ENCODE measurements at places on chromosomes 2 and 18.

DNA sequence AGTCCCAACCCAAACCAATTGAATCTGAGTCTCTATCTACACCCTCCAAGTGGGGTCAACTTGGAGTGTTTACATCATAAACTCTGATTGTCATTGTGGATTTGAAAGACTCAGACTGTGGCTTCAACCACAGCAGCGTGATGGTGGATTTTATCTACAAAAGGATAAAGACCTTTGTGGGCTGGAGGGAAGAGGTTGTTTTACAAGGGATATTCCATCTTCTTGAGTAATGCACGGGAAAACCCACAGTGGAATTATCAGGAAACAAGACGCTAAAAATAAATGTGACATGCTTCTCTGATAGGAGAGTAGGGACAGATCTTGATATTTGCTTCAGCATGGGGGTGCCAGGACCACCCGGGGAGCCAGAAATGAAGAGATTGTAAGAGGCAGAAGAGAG, 93.5 kb downstream of the LPIN1 start:
- DNase-seq: no peak

DNA sequence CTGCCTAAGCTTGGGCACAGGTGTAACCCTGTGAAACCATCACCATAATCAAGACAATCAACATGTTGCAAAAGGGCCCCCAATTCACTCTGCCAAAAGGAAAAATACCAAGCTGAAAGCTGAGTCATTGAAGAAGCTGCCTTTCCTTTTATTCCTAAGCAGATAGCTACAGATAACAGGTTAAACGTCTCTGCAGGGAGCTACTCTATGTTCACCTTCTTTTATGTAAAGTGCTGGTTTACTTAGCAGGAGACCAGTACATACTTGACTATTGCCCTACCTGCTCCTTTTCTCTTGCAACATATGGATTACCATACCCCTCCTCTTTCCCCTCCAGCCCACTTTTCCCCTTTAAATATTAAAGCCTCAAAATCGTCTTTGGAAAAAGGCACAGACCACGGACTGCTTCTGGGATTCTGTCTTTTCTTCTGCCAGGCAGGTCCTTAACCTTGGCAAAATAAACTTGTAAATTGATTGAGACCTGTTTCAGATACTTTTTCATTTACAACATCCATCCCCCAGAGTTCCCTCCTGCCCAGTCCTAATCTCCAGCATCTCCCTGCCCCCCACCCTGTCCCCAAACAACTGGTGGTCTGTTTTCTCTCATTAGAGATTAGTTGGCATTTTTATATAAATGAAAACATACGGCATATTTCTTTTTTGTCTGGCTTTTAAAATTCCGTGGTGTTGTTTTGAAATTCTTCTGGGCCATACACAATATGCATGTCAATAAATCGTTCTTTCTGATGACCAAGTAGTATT, 37.8 kb upstream of the LDLRAD4 start:
- DNase-seq: no peak

GRCh38 chr2:189466656-189467055, 25.4 kb downstream of the WDR75 start:
- DNase-seq: no peak

GRCh38 chr2:6664332-6665061, 201.2 kb downstream of the CMPK2 start:
- DNase-seq: no peak

GRCh38 chr2:141630407-141630930, 500.3 kb downstream of the LRP1B start:
- DNase-seq: no peak

GRCh38 chr2:216365518-216365917, 6.8 kb downstream of the MARCHF4 start:
- no peak for DNase-seq

- no peak for DNase-seq
These were observed 599.1 kb upstream of the FSHR start for GRCh38 chr2:49753344-49753985.

- no peak for DNase-seq
These were observed 322.2 kb downstream of the ETAA1 start for GRCh38 chr2:67719351-67719750.

DNA sequence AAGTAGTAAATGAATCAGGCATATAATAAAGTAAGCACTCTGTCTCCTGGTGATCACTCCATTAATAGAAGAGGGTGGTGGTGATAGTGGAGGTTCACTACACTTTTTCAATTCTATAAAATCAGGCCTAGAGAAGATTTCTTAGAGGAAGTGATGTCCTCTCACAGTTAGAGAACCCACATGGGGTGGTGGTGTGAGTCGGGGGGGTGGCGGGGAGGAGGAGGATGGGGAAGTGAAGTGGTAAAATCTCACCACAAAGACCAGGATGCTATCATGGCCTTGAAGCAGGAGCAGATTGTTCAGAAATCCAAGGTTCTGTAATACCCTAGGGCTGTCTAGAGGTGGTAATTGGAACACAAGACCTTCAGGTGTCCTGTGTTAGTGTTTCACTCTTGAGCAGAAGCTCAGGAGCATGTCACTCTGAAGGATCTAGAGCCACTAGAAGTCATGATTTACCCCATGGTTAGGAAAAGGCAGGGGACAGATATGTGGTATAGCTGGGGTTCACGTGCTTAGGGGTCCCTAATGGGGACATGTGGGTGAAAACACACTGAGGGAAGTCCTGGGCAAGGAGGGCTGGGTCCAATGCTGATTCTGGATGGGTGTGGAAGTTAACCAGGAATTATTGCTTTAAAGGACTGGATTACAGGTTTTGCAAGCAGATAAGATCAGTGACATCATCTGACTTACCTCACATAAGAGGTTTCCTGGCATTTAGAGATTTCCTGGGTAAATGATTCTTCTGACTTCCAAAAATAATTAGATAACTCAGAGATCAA, 31.0 kb downstream of the RNF125 start:
- no peak for DNase-seq

DNA sequence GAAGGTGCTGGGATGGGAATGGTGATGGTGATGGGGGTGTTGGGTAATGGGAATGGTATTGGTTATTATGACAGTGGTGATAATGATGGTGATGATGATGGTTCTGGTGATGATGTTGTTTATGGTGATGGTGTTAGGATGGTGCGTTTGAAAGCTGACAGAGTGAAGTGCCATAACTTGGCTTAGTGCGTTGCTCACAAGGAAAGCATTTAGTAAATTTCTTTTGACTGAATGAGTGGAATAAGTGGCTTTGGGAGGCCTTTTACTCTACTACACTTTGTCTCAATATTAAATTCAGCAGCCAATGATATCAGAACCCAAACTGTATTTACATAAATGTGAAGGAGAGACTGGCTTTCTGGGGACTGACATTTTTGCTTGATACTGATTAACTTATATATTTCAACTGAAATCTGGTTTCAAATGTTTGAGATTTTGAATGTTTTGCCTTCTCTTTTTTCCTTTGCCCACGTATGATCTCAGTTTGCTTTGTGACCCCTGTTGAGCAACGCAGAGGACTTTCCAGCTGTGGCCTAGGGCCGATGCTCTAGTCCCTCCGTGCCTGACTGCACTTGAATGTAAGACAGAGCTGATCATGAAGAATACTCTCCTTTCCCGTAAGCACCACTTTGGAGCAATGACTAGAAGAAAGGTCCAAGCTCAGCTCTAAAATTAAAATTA, 128.5 kb upstream of the SH3BP4 start:
- no peak for DNase-seq

DNA sequence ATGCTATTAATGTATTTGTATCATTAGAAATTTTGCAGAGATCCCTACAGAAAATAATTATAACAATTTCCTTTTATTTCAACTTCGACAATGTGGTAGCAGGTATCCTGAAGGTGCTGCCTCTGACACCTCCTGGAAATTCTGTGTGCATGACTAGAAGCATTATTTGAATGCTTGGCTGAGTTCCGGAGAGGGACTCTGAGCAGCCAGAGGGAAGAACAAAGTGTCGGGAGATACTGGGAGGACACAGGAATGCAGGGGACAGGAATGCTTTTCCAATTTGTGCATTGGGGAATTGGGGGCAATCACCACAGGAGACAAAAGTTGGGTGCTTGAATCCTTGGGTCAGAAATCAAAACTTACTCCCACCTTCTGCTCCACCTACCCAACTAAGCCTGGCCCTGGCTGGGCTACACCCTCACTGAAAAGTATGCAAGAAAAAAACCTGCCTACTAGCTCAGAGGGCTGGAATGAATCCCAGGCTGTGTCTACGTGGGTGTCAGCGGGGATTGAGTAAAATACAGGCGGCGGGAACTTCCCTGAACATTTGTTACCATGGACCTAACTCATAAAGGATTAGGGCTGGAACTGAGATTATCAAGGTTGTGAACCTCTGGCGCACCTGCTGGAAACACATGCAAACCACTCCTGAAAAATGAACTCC, 299.3 kb downstream of the SOX11 start:
- DNase-seq: no peak

DNA sequence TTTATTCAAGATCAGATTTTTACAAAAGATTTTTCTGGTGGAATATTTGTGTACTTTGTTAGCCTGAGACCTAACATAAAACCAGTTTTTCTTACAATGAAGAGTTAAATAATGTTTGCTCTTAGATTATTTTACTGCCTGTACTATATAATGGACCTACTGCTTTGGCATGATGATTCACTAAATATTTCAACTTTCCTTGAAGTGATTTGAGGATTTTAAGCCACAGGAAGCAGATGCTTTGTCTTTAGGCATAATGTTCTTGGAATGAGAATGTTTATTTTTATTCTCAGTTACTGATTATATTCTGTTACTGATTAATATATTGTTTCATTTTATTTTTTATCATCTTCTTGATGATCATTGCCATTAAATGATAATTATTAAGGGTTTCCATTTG, 175.3 kb upstream of the LRP1B start:
- DNase-seq: no peak

GRCh38 chr2:168427451-168427850, 28.6 kb upstream of the CERS6 start:
- no peak for DNase-seq

- DNase-seq: no peak
These were observed 93.7 kb downstream of the MAPRE2 start for GRCh38 chr18:35134791-35135531.

GRCh38 chr2:221775096-221775495, 203.0 kb upstream of the EPHA4 start:
- no peak for DNase-seq

DNA sequence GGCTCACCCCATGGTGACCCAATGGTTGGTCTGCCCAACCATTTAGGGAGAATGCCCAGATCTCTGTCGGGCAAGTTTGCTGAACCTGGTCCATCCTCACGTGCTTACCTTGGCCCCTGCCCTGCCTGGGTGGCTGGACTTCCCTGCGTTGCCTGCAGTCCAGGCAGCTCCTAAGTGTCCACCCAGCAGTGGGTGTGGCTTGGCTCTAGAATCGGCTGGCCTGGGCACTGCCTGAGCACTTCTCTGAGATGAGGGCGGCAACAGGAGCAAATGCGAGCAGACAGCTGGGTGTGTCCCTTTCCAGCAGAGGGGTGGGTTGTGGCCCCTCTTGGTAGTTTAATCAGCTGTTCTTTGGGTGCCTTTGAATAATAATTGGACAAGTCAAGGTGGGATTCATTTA, 11.3 kb downstream of the PCARE start:
- DNase-seq: no peak

- no peak for DNase-seq
These were observed 6.4 kb upstream of the KCMF1 start for GRCh38 chr2:84964406-84965191.

DNA sequence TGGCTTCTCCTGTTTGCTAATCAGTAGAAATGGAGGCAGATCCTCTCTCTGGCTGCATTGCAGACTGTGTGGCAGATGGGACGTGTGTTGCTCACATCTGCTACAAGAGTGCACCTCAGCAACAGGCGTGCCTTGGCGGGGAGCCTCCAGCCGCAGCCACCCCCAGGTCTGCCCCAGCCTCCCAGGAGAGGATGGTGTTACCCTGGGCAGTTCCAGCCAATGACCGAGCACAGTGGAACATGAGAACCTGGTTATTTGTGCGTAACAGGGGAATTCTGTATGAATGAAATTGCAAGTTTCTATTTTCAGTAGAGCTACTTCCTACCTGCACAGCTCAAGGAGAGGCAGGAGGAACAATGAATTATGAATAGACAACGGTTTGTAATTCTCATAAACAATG, 130.6 kb upstream of the CBLN2 start:
- DNase-seq: no peak

GRCh38 chr18:33750366-33750765, 172.3 kb downstream of the ASXL3 start:
- DNase-seq: no peak

DNA sequence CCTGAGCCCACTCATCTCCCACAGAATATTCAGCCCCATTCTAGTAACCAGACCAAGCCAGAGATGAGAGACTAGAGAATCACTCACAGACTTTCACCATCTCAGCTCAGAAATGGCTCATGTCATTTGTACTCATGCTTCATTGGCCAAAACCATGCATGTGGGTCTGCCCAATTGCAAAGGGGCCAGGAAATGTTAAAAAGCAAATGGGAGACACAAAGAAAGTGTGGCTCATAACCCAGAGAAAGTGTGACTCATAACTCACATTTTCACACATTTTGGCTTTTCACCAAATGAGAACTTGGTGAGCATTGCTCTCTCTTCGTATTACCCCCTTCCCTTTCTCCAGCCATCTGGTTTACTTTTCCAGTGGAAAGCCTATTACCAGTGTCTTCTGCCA, 66.2 kb downstream of the MDH1 start:
- DNase-seq: no peak

- no peak for DNase-seq
These were observed 285.1 kb downstream of the SS18 start for GRCh38 chr18:25805323-25805722.

- no peak for DNase-seq
These were observed 59.4 kb upstream of the CTLA4 start for GRCh38 chr2:203808046-203808750.

GRCh38 chr2:231201475-231201814, 3.0 kb downstream of the ARMC9 start:
- no peak for DNase-seq

- peak; percentile 57 for DNase-seq
These were observed 36.6 kb downstream of the RPL31 start for GRCh38 chr2:101038455-101039255.

DNA sequence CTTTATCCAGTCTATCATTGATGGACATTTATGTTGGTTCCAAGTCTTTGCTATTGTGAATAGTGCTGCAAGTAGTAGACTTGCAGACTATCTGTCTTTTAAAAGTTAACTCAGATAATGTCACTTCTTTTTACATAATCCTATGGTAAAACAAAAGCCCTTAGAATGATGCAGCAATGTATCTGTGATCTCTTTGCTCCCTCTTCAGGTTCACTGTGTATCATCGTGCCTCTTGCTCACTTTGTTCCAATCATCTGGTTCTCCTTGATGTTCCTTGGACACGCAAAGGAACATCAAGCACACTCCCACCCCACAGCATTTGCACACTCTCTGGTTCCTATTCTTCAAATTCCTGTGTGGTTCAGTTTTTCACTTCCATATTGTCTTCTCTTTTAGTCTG, 472.5 kb upstream of the ZNF804A start:
- no peak for DNase-seq

- no peak for DNase-seq
These were observed 27.8 kb upstream of the TBR1 start for GRCh38 chr2:161388146-161388779.

DNA sequence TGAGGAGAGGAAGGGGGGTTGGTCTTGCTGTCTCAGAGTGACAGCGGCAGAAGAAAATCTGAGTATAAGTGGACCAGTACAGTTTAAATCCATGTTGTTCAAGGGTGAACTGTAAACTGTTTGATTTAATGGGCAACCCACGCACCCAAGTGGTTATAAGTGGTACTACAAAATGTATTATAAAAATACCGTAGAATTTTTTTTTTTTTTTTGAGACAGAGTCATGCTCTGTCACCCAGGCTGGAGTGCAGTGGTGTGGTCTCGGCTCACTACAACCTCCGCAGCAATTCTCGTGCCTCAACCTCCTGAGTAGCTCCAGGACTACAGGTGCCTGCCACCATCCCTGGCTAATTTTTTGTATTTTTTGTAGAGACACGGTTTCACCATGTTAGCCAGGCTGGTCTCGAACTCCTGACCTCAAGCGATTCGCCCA, 2.1 kb upstream of the CHCHD5 start:
- no peak for DNase-seq

Data from H9 (cell line).